NCI-H1694 treated with DMSO at 0.1 percent for 48 hours (cell line): ENCODE measurements at places on chromosomes 3 and 15.

DNA sequence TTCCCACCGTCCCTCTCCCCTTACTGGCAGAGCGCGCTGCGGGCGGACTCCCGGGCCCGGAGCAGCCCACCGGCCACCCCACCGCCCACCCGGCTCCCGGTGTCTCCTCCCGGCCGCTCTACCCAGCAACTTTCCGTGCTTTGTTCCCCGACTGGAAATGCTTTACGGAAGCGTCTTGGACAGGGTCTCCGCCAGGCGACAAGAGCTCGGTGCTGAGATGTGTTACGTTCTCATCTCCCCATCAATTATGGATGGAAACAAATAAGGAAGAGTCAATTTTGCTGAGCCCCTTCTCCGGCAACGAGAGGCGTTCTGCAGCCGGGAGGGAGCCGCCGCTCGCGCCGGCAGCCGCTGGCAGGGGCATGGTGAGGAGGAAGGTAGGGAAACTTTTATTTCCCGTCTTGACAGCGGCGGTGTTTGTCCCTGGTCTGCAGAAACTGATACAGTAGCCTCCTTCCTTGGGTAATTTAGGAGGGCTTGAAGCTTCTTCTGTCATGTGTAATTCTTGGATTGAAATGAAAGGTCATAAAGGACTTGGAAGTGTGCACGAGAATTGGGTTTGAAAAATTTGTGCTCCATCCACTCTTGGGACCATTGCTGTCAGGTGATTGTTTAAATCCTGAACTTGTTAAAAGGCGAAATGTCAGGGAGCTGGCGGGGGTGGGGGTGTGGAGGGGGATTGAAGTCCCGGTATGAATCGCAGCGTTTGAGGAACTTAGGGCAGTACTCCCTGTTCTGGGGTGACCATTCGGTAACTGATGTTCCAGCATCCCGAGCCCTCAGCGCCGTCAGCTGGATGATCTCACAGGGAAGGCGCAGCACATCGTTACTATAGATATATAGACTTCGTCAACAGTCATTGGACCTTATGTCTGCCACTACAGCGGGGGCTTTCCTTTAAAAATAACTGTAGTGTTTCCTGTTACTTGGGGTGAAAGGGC, 1.5 kb downstream of the SEMA6D start:
- no peak for DNase-seq

- no peak for DNase-seq
Measured at GRCh38 chr15:85925649-85926237, 131.0 kb upstream of the KLHL25 start.

DNA sequence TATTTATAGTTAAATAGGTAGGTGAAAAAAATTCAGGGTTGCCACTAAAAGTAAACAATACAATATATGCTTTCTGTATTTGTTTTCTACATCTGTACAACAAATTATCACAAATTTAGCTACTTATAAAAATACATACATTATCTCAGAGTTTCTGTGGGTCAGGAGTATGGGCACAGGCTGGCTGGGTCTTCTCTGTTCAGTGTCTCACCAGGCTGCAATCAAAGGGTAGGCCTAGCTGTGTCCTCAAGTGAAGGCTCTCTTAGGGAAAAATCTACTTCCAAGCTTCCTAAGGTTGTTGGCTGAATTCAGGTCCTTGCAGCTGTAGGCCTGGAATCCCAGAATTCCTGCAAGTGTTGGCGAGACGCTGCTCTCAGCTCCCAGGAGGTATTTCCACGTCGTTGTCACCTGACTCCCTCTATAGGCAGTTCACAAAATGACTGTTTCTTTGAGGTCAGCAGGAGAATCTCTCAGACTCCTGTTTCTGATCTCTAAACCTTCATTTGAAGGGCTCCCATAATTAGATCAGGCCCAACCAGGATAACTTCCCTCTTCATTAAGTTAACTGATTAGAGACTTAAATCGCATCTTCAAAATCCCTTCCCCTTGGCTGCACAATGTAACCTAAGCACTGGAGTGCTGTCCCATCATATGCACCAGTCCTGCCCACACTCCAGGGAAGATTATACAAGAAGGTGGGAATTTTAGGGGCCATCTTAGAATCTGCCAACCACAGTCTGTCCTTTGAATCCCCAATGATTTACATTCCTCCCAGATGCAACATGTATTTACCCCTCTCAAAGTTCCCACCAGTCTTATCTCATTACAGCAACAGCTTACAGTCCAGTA, 296.6 kb downstream of the SUCLG2 start:
- no peak for DNase-seq

- DNase-seq: no peak
Measured at GRCh38 chr3:170257145-170257544, 34.9 kb downstream of the PRKCI start.

DNA sequence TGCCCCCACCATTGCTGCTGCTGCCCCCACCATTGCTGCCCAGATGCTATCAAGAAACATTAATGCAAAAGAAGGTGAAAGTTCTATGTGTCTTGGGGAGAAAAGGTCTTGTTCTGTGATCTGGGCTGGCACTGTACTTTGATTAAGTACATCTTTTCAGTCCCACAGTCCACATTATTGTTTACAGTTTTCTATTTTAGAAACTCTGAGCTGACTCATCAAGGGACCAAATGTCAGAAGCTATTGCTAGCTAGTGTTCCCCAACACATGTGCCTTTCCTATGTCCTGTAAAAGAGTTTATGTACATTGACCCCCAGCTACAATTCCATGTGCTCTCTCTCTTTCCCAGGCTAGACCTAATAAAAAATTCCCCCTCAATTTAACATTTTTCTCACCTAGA, 264.7 kb upstream of the NECTIN3 start:
- DNase-seq: no peak

DNA sequence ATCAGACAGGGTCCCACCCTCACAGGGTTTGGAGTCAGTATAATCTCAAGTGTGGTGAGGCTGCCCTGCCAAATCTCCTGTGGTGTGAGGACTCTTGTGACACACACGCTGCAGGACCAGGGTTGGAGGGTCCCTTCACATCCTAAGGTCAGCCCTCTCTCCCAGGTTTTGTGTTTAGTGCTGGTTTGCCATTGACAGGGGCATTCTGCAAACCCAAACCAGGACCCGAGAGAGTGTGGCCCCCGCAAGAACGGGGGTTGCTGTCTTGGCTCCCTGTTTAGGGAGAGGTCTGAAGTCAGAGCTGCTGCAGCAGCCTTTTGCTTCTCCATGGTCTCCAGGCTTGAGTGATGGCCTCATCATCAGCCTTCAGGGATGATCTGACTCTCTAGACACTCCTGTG, 14.7 kb downstream of the FAM107A start:
- no peak for DNase-seq

- DNase-seq: no peak
Measured at GRCh38 chr15:79944622-79945021, 26.4 kb downstream of the BCL2A1 start.

DNA sequence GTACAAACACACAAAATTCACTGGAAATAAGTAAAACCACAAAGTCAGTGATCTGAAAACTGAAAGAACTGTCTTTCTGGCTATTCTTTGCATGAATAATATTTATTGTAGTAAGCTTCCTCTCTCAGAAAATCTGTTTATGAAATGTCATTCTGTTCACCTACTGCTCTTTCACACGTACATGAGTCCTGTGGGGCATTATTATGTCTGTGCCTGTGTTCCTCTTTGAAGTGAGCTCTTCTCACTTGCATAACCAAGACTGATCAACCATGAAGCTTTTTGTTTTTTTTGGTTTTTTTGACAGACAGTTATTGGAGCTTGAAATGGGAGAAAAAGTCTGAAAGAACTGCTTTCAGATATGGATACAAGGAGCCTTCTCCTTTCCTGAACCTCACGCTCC, 195.8 kb downstream of the PLCH1 start:
- DNase-seq: no peak

GRCh38 chr15:69375151-69375790, 38.9 kb upstream of the KIF23 start:
- no peak for DNase-seq

- DNase-seq: no peak
Measured at GRCh38 chr15:93987068-93987467, 244.3 kb upstream of the MCTP2 start.

DNA sequence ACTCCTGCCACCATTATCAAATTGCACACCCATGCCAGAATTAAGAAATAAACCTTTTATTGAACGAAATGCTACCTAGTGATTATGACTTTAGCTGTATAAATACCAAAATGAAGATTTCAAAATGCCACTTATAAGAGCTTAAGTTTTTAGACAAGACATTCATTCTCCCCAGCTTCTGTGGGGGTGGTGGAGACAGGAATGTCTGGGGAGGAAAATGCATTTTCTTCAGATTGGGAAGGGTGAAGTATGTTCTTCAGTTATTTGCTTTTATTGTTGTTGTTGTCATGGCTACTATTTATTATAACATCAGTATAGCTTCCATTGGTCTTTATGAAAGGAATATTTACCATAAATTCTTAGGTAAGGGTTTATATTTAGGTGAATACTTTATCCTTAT, 132.7 kb upstream of the GMNC start:
- DNase-seq: no peak

GRCh38 chr15:33322091-33322490, 11.3 kb downstream of the RYR3 start:
- DNase-seq: no peak

DNA sequence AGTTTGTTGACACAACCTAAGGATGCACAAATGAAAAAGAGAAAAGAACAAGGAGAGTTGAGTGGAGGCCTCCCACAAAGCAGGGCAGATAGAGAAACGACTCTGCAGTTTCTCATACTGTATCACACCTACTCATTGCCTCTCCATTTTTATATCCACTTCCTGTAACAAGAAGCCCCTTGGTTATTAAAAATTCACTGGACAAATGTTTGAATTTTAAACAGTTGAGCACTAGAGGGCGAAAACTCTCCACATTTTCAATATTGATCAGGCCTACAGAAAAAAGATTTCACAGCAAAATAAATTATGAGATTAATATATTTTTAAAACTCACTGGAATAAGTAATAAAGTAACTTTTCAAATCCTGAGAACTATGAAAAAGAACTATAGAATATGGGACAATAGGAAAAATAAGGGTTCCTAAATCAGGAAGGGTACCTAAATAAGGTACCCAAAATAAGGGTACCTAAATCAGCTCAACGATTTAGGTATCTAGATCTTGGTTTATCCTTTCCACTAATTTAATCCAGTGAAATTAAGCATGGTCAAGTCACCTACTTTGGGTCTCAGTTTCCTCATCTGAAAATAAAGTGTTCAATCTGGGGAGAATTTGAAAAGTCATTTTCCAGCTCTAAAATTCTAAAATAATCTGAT, 47.0 kb upstream of the PPIB start:
- peak; percentile 47 for DNase-seq

- no peak for DNase-seq
Measured at GRCh38 chr15:43168192-43169107, 16.8 kb upstream of the CCNDBP1 start.

DNA sequence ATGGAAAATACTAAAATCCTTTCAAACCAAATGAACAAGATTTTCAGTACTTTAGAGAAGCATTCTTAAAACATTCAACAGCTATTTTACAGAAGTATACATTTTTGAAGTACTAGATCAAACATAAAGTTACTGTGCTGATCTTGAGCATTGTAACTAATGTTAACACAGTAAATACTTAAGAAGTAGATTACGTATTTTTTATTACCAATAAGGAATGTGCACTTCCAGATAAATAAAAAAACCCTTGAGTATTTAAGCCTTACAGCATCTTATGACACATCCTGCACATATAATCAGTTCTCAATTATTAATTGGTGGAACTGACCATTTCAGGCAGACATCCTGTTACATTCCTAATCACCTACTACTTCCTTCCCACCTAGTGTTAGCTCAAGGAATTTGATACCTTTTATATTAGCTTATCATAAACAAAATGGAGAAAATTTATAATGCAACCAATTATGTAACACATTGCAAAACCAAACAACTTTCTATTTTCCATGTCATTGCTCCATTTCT, 32.8 kb downstream of the COPS2 start:
- no peak for DNase-seq

DNA sequence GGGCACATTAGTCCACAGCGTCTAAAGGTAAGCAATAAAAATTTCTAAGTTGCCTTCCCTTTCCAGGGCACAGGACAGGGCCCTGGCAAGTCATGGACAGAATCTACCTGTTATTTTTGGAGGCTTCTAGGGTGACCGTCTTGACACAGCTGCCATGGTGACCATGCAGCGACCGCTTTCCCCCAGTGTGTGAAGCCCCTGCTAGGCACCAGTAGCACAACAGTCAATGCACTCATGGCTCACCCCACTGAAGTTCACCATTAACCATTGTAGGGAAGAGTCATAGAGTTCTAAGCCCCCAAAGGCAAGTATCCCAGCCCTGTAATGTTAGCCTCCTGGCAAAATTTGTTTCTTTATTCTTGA, 43.8 kb upstream of the SLCO2A1 start:
- DNase-seq: no peak

DNA sequence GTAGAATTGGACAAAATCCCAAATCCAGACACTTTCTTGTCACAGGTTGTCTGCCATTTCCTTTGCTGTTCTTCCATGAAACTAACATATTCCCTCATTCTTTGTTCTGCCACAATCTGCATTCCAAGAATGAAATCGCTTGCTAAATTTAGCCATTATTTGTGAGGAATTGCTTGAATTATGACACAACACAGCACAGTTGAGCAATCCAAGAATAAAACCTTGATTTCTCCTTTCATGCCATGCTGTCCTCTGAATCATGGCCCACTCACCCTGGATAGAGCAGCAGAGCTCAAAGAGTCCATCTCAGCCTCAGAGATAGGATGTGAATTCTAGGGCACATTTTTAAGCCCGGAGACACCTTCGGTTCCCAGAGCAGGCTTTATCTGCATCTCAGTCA, 35.2 kb upstream of the GREM1 start:
- DNase-seq: no peak

GRCh38 chr15:31278544-31279220, 48.0 kb upstream of the KLF13 start:
- no peak for DNase-seq

DNA sequence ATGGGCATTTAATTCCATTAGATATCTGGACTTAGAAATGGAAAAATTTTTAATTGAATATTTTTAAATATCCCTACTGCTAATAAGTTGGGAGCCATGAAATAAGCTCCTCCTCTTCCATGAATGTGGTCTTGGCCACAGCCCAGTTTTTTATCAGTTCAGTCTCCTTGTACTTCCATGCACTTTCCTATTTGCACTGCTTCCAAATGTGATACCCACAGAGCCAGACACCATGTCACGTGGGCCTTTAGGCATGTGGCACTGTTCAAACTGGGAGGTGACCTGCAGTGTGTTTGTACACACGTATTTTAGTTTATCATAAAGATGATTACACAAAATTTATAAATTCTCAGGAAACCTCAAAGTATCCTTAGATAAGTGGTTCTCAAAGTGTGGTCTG, 80.1 kb upstream of the DGKG start:
- no peak for DNase-seq

- DNase-seq: no peak
Measured at GRCh38 chr15:90481023-90481422, 48.7 kb upstream of the CRTC3 start.
